ENCODE measurements at places on chromosomes 4 and X.

GRCh38 chr4:176320340-176320975, 692 bp downstream of the SPCS3 start:
- DNase-seq = no peak

DNA sequence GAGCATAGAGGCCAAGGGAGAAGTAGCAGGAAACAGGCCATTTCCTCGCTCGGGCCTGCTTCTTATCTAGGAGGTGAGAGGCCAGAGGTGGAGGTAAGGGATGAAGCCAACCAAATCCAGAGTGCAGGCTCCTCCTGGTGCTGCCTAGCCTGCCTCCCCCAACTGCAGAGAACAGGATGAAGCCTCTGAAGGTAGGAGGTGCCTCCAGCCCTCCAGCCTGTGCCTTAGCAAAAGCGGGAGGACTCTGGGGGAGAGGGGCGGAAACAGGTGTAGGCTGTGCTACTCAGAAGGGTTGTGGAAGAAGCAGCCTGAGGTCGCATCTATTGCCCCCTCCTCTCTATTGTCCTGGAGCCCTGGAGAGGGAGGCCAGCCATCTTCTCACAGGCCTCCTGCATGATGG, 2.9 kb upstream of the MTM1 start:
- no peak for DNase-seq

DNA sequence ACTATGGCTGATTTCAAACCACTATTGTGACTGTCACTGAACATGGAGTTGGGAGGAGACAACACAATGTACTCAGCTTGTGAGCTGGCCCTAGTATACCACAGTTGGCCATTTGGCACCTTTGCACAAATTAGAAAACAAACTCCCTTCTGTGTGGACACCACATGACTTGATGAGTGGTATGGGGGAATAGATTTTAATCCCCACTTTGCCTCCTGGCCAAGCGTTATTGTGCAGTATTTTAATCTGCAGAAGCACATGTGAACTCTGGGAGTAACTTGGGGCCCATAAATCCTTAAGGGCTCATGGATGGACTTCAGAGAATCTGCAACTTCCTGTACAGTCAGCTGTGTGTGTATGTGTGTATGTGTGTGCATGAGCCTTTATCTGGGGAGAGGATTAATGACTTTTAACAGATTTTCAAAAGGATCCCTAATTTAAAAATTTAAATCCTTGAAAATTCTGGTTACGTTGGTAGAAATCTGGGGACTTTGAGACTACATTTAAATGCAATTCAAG, 105.0 kb upstream of the PAQR3 start:
- no peak for DNase-seq

DNA sequence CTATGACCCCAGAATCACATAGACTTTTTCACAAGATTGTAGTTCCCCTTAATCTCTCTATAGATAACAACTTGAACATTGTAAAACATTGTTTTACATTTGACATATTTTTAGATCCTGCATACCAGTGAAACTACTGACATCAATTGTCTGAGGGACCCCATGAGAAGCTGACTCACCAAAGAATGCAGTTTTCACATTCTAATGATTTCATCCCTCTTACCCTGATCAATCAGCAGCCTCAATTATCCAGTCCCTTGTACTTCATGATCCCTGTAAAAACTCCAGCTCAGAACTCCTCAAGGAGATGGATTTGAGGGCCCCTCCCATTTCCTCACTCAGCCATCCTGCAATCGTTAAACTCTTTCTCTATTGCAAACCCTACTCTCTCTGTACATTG, 411.0 kb upstream of the NDST3 start:
- DNase-seq = no peak

GRCh38 chr4:141643557-141643956, 7.2 kb downstream of the IL15 start:
- DNase-seq = no peak

- no peak for DNase-seq
Measured at GRCh38 chrX:35919536-35920309, at the start of gene CFAP47. Gene CFAP47 (plus strand): TSS chrX:35919734. CDS start chrX:35919800, 66 bp downstream.

GRCh38 chr4:113232194-113232593, 182.7 kb downstream of the ANK2 start:
- DNase-seq = no peak

GRCh38 chrX:18873189-18873791, 110.6 kb downstream of the PHKA2 start:
- no peak for DNase-seq

DNA sequence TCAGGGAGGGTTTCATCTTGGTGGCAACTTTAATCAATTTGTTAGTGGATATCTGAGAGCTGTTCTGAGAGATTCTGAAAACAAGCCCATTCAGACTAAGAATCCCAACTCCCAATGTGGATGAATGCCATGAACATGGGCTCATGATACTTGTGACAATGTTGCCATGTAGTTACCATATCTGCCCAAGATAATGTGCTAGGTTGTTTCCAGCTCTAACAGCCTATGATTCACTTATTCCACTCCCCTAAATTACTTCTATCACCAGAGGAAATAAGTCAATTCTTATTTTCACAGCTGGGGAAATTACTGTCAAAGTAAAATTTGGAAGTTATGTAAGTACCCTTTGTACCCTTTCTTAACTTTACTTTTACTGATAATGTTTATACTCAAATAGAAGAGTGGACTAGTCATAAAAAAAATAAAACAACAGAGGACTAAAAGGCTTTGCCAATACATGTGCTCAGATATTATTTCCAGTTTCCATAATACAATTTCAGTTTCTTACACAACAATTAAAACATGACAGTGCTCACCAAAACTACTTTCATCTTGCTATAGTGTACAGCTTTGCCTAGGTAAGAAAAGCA, 1101.7 kb upstream of the INTU start:
- DNase-seq = no peak

- DNase-seq = no peak
Measured at GRCh38 chr4:16492872-16493271, 266.6 kb upstream of the TAPT1 start.

DNA sequence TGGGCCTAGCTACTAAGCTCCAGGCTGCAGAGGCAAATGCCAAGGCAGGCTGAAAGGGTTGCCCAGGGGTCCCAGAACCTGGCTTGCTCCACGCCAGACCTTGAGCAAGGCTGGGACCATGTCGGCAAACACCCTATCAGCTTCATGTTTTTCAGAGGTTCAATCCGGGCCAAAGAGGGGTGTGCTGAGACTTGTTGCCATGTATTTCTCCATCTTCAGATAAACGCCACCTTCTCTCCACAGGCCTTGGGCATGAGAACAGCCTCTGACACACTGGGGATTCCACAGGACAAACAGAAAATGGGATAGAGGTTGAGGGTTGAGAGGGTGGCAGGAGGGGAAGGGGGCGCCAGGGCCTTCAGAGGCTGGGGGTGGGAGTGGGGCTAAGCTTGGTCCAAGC, 8.6 kb downstream of the PJA1 start:
- DNase-seq = no peak

- no peak for DNase-seq
Measured at GRCh38 chr4:152014280-152014679, 253.5 kb upstream of the GATB start.

DNA sequence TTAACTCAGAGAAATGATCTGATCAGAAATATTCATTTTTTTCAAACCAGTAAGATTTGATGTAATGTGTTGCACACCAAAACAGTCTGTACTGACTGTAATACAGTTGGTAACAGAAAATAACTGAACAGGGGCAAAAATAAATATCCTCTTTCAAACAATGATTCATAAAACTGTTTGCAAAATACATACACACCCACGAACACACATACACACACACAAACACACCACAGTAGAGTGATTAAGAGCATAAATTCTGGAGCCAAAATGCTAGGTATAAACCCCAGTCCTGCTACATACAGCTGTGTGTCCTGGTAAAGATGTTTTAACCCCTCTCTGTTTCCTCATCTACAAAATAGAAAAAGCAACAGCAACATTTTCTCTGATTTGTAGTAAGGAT, 376.6 kb downstream of the PDGFC start:
- no peak for DNase-seq

- no peak for DNase-seq
Measured at GRCh38 chr4:67880866-67881610, 2.8 kb downstream of the TMPRSS11D start.

DNA sequence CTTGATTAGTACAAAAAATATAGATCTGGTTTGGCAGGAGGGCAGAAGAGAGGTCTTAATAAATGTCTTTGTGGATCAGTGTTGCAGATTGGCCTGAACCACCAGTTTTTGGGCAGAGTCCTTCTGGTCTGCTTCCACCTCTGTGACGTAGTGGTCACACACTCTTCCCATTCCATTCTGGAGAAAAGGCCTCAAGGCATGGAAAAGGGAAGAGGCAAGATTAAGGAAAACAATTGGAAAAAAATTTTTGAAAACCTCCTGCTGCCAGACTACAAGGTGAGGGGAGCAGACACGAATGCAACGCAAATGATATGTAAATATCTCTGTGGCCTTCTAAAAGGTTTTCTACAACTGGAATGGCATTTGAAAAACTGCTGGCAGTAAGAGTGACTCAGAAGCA, 24.3 kb upstream of the FAM47C start:
- no peak for DNase-seq

DNA sequence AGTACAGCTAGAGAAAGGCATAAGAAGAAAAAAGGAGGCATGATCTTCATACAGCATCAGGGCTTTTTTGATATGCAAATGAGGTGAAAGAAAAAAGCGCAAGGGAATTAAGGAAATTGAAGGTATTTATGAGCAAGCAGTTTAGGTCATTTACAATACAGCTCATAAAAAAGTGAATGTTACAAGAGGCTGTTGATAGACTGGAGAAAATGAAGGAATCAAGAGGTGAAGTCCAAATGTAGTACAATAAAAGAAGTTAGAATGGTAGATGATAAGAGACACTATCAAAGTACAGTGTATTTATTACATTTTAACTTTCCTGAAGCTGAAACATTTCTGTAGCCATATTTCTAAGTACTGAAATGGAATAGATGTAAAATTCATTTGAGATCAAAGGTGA, 1349.5 kb downstream of the ADGRL3 start:
- no peak for DNase-seq

GRCh38 chr4:128163177-128164117, 102.3 kb downstream of the LARP1B start:
- no peak for DNase-seq

DNA sequence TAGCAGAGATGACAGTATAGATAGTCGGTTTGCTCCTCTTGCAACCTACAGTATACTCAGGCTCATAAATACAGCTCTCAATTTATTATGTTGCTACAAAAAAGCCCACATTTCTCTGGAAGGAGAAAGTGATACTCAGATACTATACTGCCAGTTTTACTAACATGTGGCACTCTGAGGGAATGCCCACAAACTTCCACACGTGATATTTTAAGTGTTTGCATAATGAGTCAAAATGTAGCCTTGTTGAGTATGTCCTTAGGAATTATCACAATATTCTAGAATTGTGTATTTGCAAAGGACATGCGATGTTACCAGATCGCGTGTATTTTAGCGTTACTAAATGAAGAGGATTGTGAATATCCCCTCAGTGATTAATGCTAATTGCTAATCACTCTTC, 929.1 kb downstream of the STIM2 start:
- DNase-seq = no peak

DNA sequence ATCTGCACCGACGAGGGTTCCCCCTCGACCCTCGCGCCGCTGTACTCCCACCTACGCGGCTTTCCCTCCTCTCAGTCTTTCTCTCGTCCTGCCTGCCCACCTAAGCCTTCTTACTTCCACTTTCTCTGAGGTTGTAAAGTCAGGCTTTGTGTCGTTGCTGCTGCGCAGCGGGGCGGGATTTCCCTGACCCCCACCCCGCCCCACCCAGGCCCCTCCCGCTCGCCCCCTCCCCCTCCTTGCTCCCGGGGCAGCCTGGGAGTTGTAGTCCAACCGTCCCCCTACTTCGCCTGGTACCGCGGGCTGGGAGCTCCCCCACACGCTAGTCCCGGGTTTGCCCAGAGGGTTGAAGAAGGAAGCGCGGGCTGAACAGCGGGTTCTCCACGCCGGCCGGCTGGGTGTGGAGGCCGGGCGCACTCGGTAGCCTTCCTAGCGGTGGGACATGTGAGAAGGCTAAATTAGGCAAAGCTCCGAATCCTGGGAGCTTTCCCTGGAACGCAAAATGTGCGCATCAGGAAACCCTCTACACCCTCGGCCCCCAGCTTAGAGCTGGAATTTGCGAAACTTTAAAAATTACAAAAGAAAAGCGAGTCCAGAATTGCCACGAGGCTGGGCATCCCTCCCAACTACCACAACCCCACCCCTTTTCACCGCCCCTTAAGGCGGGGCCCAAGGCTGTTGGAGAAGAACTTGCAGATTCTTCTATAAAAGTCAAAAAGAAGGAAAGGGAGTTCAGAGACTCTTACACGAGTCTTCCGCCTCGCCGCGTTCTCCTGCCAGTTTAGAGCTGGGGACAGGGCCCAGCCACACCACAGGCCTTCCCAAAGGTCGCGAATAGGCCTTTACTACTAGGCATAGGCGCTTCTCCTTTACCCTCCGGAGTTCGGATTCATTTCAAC, at the start of gene ATP11C:
TSS of gene ATP11C (minus strand) at position 153 of the 896 bp plus-strand sequence. CDS start 1,011 bp downstream, outside the sequence.
- DNase-seq = no peak

GRCh38 chr4:36676139-36677050, 395.0 kb downstream of the DTHD1 start:
- DNase-seq = no peak

DNA sequence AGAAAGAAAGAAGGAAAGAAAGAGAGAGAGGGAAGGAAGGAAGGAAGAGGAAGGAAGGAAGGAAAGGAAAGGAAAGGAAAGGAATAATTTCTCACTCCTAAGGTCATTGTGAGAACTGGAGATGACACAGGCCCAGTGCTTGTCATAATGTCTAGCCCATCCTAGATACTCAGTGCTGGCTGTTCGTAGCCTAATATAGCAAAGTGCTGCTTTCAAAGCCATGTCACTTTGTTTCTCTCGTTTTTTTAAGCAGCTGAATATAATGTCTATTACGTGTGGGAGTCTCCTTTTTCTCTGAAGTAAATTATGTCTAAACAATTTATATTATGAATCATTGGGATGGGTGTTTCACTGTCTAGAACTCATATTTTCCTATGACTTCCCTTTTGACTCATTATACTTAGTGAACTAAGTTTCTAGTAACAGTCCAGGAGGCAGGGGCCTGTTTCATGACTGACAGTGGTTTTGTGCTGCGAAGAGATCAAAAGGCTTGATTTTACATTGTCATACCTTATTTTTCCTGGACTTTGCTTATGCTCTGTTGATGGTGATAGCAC, 327.0 kb upstream of the ZFP42 start:
- no peak for DNase-seq

DNA sequence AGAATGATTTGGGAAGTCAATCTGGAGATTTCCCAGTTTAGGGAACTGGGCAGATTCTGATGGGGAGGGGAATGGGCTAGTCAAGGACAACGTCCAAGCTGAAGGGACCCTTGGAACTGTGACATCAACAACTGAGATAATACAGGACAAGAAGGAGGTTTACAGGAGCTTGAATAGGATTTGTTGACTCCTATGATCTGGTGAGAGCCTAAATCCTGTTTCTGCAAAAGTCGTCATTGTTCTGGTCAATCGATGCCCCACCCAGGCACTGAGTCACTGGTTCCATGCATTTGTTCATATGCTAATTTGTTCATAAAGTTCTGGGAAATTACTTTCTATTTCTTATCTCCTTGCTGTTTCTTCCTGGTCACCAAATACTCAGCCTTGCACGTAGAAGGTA, 15.3 kb upstream of the PDGFRA start:
- no peak for DNase-seq

GRCh38 chr4:95295157-95295556, 253.6 kb downstream of the UNC5C start:
- DNase-seq = no peak

GRCh38 chr4:77121736-77122240, 35.2 kb upstream of the CCNG2 start:
- DNase-seq = no peak
